ENCODE measurements at places on chromosomes 2 and 18. TPM values are rescaled to one million over a fixed set of nuclear protein-coding genes. Genes with fewer than 3 reads are reported as not detected.

- DNase-seq: no peak
Measured at GRCh38 chr18:55402731-55403405, 185.1 kb downstream of the TCF4 start.

- no peak for DNase-seq
Measured at GRCh38 chr2:47301277-47301618, 101.7 kb upstream of the MSH2 start.

GRCh38 chr2:105143467-105144151 is 97.9 kb upstream of the GPR45 start:
- no peak for DNase-seq

DNA sequence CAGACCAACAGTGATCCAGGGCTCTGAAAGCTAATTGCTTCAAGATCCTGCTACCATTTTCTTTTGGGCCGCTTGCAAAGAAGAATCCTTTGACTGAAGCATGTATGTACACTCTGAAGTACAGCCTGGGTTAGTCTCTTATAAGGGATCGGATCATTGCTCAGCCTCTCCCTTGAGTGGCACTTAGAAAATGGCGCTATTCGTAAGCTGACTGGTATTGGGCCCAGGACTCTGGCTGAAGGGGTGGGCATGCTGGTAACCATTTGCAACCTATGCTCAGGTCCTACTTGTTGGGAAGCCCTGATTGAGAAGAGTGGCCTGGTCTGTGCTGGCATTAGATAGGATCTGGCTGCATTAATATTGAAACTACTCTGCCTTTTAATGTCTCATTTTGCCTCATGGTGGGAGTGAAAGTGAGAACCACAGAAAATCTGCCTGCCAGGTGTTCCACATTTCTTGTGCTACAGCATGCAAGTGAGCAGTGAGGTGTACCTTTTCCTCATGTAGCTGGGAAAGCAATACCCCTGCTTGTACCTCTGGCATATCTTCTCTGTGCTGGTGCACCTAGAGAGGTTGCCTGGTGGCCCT is 661 bp upstream of the MGAT5 start:
- DNase-seq: no peak

GRCh38 chr18:3238742-3239141 is 8.9 kb upstream of the MYL12A start:
- DNase-seq: no peak

The ACMSD gene
- 41.8 TPM for polyA plus RNA-seq
